ENCODE measurements at places on chromosomes 12 and 14.

DNA sequence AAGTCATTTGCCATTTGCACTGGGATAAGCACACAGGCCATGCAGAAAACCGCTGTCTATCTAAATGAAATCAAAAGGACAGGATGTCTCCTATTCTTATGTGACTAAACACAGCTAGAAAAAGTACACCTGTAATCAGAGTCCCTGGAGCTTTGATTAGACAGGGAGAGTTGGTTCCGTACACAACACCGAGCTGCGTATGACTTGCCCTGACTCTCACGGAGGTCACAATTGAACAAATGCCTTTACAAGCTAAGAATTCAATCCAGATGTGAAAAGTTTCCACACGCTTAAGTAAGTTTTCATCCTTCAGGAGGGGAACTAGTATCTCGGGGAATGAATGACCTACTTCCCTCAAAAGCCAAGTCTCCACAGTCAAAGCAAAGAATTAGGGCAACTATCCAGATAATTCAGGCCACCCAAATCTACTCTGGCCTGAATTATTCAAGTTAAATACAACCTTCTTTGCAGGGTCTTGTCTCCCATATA lies 67.5 kb downstream of the RTN1 start:
- no peak for DNase-seq

GRCh38 chr12:27619308-27619707 lies 76.9 kb upstream of the REP15 start:
- no peak for DNase-seq

DNA sequence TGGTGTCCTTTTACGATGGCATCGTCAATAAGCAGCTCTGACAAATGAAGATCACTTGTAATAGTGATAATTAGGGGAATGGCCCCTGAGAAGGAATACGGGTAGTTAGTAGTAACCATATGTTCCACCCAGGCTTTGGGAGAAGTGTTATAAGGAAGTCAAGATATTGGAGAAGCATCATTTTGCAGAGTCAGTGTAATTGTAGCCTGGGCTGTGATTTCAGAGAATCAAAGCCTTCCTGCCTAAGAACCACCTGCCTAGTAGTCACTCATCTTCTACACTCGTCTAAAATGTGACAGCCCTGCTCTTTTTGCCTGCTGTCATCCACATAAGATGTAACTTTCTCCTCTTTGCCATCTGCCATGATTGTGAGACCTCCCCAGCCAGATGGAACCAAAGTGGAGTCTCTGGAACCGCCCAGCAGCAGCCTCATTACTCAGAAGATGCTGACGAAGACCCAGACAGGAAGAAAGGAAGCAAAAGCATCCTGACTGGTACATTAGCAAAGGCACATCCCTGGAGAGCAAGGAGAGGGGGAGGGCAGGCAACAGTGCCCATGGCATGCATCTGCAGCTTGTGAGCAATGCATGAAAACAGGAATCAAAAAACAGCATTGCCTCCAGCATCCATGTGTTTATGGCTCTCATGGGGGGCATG lies 12.6 kb upstream of the EDDM3A start:
- no peak for DNase-seq

- no peak for DNase-seq
Measured at GRCh38 chr14:65558363-65558762, 145.8 kb downstream of the FUT8 start.

GRCh38 chr12:21600196-21600595 lies 4.5 kb downstream of the GYS2 start:
- DNase-seq, result no peak
